Stimulated activated CD8-positive, alpha-beta memory T cell treated with anti-CD3 and anti-CD28 coated beads, Interleukin-7, amount 100 ng/mL, for 1 hour (primary cell): ENCODE measurements at places on chromosomes 3 and 15.

GRCh38 chr15:101528108-101528916, 38.8 kb upstream of the PCSK6 start:
- DNase-seq: no peak

DNA sequence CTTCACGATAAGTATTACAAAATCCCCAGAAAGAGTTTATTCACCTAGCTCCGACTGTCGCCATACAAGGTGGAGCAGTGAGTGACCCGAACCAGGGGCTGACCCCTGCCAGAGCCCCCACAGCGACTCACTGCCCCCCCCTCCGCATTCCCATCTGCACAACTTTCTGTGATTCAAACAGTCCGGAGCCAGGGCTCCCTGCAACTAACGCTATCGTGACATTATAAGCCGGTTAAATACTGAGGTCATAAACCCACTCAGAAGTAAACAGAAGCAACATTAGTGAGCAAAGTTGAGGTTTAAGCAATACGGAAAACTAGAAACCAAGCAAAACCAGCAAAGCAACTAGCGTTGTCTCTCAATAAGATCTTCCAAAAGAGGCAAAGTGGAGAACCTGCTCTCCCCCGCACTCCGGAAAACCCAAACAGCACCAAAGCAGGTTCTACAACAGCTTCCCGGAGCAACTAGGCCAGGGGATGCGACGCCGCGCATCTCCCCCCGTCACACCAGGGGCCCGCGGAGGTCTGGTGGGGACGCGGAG, 642 bp downstream of the SCAP start:
- no peak for DNase-seq

GRCh38 chr3:73094951-73095350, 33.5 kb downstream of the EBLN2 start:
- no peak for DNase-seq

GRCh38 chr3:140188285-140188684, 253.3 kb downstream of the CLSTN2 start:
- DNase-seq: no peak

DNA sequence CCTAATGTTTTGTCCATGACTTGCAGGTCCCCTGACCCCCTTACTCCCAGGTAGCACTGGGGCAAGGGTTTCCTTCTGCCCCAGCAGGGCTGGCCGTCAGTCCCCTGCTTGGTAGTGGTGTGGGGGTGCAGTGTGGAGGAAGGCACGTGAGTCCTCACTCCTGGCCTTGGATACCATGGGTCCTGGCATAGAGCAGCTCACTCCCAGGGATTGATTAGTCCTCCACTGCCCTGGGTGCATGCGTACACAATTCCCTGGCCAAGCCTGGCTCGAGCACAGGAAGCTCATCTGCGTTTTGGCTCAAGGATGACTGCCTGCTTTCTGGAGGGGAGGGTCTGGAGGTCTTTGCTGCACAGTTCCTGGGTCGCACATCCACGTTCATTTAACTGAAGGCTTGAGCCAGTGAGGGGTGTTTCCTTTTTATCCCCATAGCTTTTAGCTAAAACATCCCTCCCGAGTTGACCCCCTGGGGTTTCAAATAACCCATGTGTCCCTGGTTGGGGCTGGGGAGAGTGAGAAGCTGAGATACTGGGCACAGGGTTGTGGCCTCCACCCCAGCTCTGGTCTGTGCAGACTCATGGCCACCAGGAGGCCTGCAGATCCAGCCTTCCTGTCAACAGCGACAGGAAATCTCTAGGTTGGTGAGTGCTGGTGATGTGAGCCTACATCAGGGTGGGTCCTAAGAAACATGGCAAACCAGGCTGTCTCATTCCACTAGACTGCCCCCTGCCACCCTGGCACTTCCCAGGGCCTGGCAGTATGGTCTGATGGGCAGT, 11.5 kb downstream of the HEMK1 start:
- no peak for DNase-seq

DNA sequence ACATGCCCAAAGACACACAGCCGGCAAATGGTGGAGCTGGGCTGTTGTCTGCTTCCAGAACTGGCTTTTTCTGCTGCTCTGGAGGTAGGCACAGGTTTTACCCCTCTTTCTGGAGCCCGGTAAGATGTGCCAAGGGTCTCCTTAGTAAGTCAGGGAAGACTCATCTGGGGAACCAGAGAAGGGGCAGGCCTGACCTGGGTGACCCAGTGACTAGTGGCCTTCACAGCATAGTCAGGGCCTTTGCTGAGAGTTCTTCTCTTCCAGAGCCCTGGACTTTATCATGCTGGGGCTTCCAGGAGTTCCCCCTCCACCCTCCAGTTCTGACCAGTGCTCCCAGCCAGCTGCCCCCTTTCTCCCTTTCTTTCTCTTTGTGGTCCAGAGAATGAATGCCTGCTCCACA, 3.2 kb downstream of the CD276 start:
- no peak for DNase-seq

DNA sequence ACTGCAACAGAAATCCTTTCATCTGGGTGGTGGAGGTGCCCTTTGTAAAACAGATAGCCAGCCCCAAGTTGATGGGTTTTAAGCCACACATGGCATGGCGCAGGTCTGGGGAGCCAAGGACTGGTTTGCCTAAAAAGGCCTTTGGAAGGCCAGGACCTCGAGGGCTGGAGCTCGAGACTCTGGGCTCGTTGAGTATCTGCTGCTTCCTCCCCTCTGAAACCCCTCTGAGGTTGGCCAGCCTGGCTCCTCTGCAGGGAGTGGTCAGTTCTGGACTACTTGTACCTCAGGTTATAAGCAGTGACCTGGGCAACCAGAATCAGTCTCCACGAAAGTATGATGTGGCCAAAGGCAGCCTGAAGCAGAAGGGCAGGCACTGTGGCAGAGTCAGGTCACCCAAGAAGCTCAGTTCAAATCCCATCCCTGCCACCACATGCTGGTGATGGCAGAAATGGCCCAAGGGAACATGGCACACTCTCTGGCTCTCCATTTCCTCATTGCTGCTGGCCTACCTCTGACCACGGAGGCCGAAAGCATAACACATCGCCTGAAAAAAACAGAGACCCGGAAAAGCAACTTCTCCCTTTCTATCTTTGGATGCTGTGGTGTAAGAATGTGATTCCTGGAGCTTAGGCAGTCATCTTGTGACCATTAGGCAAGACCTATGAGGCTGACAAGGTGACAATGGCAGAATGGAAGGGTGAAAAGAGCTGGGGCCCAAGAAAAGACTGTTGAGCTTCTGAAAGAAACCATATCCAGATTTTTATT, 51.2 kb downstream of the WNT7A start:
- no peak for DNase-seq
